ENCODE measurements at places on chromosomes 2 and 18. TPM values are rescaled to one million over a fixed set of nuclear protein-coding genes. Genes with fewer than 3 reads are reported as not detected.

Gene ARMC9
- 15.1 TPM for total RNA-seq

Gene RNF25
- 28.1 TPM for total RNA-seq

Gene CCDC138
- total RNA-seq = 51.8 TPM

Gene RTP5
- 2.4 TPM for total RNA-seq

Gene IL36RN
- total RNA-seq = not detected

Gene ANKRD36
- 534 TPM for total RNA-seq

Gene ABCG5
- not detected for total RNA-seq

Gene SERPINB13
- total RNA-seq = 0.41 TPM

Gene CCDC178
- total RNA-seq = 2.9 TPM

Gene DSG4
- under 0.01 TPM for total RNA-seq

Gene CEBPZ
- total RNA-seq = 51.4 TPM

Gene FLACC1
- total RNA-seq = 2.4 TPM

Gene RGPD3
- 1.2 TPM for total RNA-seq

Gene REEP1
- total RNA-seq = 147 TPM

Gene BOLL
- not detected for total RNA-seq

Gene APCDD1
- 10.6 TPM for total RNA-seq

Gene LOXHD1
- 0.41 TPM for total RNA-seq

Gene LHCGR
- total RNA-seq = under 0.01 TPM

Gene TXNDC9
- total RNA-seq = 51.8 TPM

Gene PRSS56
- under 0.01 TPM for total RNA-seq

Gene LPIN2
- 28.5 TPM for total RNA-seq

Gene ALPG
- total RNA-seq = not detected

Gene AQP4
- 57.9 TPM for total RNA-seq

Gene DCAF17
- total RNA-seq = 70.5 TPM

Gene USP14
- total RNA-seq = 27.3 TPM

Gene EVX2
- not detected for total RNA-seq

Gene ALMS1
- 61.1 TPM for total RNA-seq

Gene SCYGR4
- not detected for total RNA-seq

Gene LYPD6B
- total RNA-seq = 4.5 TPM

Gene C2orf92
- total RNA-seq = 3.3 TPM

Gene SPP2
- total RNA-seq = not detected
